ENCODE measurements at places on chromosomes 1 and 21. TPM values are rescaled to one million over a fixed set of nuclear protein-coding genes. Genes with fewer than 3 reads are reported as not detected.

The ZNF695 gene
- 0.17 TPM for total RNA-seq

The CHRM3 gene
- not detected for total RNA-seq

The AK5 gene
- total RNA-seq = 0.93 TPM

The CBR3 gene
- 20.4 TPM for total RNA-seq

The SPRR2E gene
- total RNA-seq = not detected

The HSPG2 gene
- 4.0 TPM for total RNA-seq

The L1TD1 gene
- total RNA-seq = not detected

The ADAM30 gene
- total RNA-seq = not detected

The GREM2 gene
- 1.1 TPM for total RNA-seq

The ARHGAP30 gene
- 314 TPM for total RNA-seq

The CDK18 gene
- total RNA-seq = 0.07 TPM

The LMX1A gene
- total RNA-seq = not detected

The HHAT gene
- 0.98 TPM for total RNA-seq

The TTC34 gene
- 2.3 TPM for total RNA-seq
